ENCODE measurements at places on chromosomes 11 and 22.
A peak's percentile ranks its signal among the peaks of the same experiment; 100 is the strongest.

DNA sequence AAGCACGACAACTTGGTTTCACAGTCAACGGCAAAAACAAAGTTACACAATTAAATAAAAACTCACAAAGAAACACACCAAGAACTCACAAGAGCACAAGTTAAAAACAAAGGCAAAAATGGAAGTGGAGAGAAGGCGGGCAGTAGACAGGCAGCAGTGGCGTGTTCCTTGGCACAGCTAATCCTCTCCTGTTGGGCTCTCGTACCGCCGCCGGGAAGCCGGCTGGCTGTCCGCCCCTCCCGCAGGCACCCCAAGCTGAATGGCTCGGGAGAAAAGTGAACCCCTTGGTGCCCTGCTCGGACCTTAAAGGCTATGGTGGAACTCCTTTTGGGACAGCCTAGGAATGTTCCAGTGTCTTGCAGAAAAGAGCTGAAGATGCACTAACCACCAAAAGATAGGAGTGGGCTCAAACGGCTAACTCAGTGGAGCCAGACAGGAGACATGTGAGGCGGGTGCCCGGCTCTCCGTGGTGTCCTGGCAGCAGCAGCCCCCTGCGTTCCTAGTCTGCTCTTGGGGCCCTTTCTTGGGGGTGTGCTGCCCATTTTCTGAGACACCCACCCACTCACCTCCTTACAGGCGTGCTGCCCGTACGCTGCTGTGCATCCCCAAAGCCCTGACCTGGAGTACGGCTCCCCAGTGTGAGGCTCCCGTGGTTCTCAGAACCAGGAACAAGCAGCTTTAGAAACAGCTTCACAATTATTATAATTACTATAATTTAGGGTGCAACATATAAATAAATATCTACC lies 86.1 kb upstream of the BID start:
- DNase-seq: no peak

DNA sequence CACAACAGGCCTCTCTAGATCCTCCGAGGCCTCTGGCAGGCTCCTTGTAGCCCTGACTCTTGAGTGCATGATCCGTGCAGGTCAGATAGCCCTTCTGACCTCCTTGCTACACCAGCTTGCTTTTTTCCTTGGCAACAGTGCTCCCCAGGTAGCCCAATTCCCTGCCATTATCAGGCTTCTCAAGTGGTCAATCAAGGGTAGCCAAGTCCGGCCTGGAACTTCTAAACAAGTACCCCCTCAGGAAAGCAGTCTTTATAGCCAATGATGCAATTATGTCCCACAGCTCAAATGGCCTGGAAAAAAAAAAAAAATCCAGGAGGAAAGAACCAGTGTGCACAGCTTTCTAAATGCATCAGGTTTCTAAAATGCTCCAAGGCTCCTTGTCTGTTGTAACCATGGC lies 59.8 kb downstream of the TENM4 start:
- no peak for DNase-seq

DNA sequence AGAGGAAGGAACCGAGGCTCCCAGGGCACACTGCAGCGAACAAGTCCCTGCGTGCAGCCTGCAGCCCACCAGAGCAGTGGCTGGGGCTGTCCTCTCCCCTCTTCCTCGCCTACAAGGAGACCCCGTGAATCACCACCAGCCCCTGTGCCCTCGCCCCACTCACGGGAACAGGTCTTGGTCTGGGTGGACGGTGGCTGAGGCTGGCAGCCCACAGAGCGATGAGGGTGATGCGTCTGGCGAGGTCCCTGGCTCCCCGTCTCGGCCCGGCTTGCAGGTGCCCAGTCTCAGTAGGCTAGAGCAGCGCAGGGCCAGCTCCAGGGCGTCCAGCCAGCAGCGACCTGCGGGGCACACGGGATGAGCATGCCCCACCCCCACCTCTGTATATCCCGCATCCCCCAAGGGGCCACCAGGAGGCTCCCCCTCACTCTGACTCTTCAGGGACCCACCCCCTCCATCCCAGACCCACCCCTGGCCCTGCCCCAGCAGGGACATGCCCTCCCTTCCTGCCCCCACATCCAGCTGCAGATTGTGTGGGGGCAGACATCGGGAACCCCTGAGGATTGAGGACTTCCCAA lies 50.5 kb upstream of the CARS1 start:
- no peak for DNase-seq

- DNase-seq: no peak
These were observed 569.7 kb downstream of the NTM start for GRCh38 chr11:131940126-131940525.

DNA sequence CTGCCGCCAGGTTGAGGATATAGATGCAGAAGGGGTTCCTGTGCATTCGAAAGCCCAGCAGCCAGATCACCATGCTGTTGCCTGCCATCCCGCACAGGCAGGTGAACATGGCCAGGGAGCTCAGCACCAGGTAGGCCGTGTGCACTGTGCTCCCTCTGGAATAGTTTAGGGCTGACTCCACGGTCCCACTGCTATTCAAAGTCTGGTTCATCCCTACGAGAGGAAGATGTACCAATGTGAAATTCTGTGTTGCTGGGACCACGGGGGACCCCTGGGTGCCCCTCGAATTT lies at the start of gene MRGPRD:
MRGPRD (minus strand) TSS at position 211 of the 290 bp plus-strand sequence; CDS start at position 211, 0 bp downstream.
- DNase-seq: no peak

DNA sequence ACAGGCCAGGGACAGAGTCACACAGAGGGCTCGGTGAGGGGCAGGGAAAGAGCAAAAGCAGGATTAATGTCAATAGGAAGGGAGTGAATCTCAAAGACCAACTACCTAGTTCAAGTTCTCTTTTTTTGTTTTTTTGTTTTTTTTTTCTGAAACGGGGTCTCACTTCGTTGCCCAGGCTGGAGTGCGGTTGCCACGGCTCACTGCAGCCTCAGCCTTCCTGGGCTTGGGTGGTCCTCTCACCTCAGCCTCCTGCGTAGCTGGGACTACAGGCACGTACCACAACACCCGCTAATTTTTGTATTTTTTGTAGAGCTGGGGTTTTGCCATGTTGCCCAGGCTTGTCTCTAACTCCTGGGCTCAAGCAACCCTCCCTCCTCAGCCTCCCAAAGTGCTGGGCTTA lies 9.7 kb upstream of the BCL9L start:
- no peak for DNase-seq

GRCh38 chr11:124834526-124835180 lies 30.6 kb upstream of the ROBO3 start:
- DNase-seq: no peak

DNA sequence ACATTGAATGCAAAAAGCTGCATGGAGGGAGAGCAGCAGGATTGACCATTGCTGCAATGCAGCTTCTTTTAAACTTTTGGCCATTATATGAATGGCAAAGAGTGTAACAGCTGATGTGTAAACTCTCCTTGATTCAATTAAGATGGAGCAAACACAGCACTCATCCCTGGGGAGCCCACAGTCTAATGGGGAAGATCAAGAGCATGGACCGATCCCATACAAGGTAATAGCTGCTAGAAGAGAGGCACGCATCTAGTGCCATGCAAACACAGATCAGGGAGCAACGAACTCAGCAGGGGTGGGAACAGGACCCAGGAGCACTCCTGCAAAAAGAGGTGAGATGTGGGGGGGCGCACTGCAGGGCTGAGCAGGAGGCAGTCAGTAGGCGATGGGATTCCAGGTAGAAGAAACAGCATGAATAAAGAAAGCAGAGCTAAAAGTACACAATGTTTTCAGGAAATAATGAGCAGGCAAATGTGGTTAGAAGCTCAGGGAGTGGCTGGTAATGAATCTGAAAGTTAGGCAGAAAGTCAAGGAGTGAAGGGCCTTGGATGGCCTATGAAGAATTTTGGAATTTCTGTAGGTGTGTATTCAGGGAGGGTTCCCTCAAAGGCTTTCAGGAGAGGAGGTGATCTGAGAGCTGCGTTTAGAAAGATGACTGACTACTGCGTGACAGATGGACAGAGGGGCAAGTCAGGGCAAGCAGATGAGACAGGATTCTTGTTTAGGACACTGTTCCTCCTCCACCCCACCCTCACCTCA lies 17.2 kb upstream of the BMAL1 start:
- no peak for DNase-seq

- no peak for DNase-seq
These were observed 98.7 kb downstream of the IGLL1 start for GRCh38 chr22:23481369-23481768.

DNA sequence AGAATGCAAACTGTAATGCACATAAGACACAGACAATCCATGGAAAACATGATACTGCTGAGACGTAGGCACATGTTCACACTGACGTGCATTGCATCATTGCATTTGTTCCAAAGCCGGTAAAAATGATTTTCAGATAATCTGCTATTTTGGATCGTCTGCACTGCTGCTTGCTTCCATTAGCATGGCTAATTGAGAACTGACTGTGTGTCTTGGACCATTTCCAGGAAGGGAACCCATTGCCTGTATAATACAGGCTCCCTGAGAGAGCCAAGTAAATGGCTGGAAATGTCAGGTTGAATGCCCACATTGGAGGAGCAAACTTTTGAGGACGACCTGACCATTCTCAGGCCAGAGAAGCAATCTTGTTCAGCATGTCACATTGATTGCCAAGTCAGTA lies 304.8 kb downstream of the ST3GAL4 start:
- DNase-seq: no peak

- no peak for DNase-seq
These were observed at the start of gene PAMR1 for GRCh38 chr11:35525501-35526175. PAMR1 (minus strand) TSS chr11:35525616; CDS start chr11:35525585, 31 bp downstream.

GRCh38 chr22:31752096-31752847 lies 1.5 kb upstream of the DEPDC5 start:
- no peak for DNase-seq

DNA sequence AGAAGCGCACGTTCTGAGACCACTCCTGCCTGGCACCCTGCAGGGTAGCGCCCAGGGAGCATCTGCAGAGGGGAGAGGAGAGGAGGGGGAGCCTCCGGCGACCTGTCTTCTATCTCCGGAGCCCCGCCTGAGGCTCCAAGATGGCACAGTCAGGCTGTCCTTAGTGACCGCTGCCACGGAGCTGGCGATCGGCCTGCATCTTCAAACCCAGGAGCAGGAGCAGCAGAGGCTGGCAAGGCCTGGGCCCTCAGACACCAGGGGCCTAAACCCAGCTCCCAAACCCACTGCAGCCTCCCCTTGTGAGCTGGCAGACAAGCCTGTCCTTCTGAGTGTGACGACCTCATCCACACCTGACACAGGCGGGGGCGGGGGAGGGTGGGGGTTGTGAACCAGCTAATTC lies 34.9 kb downstream of the TOLLIP start:
- DNase-seq: no peak

DNA sequence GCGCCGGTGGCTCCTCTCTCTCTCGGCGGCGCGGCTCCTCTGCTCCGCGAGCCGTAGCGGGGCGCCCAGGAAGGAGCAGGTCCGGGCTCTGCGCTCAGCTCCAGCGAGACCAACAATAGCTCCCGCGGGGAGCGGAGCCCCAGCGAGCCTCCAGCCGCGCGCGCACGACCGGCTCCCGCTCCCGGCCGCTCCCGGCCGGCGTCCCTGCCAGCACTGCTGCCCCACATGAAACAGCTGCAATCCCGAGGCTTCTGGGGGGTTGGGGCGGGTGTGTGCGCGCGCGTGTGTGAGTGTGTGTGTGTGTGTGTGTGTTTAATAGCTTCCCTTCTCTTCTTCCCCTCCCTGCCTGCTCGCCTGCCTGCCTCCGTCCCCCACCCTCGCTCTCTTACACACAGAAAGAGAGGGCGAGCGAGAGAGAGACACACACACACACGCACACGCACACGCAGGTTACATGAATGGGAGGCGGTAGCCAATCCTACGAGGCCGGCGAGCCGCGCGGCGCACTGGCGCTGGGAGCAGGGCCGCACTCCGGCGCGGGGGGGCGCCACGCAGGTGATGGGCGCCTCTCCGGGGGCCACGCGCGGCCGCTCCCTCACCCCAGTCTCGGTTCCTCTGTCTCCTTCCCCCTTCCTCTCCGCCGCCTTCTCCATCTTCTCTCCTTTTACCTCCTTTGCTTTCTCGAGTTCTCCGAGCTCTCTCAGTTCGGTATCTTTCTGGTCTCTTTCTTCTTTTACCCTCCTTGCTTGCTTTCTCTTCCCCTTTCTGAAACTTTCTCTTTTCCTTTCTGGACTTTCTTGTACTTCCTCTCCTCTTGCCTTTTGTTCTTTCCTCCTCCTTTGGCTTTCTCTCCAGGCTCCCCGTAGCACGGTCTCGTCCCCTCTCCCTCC lies at the start of gene TENM4:
TENM4 (minus strand) TSS at position 460 of the 890 bp plus-strand sequence. CDS start 371,086 bp downstream, outside the sequence.
- no peak for DNase-seq

GRCh38 chr22:21698430-21699329 lies 32.9 kb downstream of the PPIL2 start:
- no peak for DNase-seq

GRCh38 chr11:10797001-10797400 lies 11.7 kb downstream of the EIF4G2 start:
- DNase-seq: no peak

DNA sequence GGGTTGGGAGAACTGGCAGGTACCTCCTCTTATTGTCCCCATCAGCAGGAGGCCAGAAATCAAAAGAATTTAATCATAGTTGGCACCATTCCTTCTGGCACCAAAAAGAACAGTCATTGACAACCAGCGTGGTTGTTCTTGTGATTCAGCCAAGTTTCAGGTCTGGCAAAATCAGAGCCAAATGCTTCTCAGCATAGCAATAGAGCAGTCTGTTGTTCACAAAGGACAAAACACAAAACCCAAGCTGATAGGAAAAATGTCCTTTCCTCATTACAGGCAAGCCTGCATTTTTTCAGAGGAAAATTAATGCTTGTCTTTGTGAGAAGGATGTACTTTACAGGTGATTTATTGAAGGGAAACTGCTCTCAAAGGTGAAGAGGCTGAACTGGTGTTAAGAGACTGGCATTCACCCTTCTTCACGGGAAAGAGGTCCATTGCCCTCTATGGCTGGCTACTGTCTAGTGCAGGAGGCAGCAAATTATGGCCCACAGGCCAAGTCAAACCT lies 241.8 kb upstream of the ARHGAP42 start:
- no peak for DNase-seq

GRCh38 chr11:47620836-47621378 lies 21.5 kb downstream of the MTCH2 start:
- no peak for DNase-seq

GRCh38 chr11:73321604-73322381 lies 13.7 kb downstream of the ARHGEF17 start:
- no peak for DNase-seq

DNA sequence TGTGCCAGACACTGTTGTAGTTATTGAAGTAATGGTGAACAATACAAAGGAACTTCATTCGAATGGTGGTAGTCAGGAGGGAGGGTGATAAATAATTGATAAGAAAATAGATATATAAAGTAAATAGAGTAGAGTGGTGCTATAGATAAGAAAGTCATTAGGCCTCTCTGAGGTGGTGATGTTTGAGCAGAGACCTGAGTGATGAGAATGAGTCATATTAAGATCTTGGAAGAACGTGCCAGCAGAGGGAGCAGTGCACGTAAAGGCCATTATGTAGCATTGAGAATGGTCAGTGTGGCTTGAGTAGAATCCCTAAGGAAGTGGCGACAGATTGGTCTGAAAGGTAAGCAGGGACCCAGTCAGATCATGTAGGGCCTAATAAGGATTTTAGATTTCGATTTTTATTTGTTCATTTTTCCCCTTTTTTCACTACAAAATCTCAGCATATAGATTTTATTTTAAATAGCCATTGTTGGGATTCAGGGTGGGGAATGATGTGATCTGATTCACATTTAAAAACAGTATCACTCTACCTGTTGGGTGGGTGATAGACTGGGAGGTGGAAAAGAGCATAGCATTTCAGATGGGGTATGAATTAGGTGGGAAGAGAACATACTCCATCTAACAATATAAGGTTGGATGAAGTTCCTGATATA lies 44.7 kb downstream of the CCDC90B start:
- DNase-seq: peak; percentile 69

Data from HCT116 (cell line).